Motor neuron (in vitro differentiated cells): ENCODE measurements at places on chromosomes 11 and 22. TPM values are rescaled to one million over a fixed set of nuclear protein-coding genes. Genes with fewer than 3 reads are reported as not detected.

The LIN7C gene
- total RNA-seq = 59.5 and 60.4 TPM in 2 replicates

The SCN2B gene
- total RNA-seq = 0.18 and 0.31 TPM in 2 replicates

The PNPLA3 gene
- 3.3 and 4.0 TPM in 2 replicates for total RNA-seq

The C11orf91 gene
- total RNA-seq = 0.38 TPM in 1 of 2 replicates, not detected in the other

The CD248 gene
- 1.3 and 1.5 TPM in 2 replicates for total RNA-seq

The NRXN2 gene
- total RNA-seq = 112 and 135 TPM in 2 replicates

The FAM118A gene
- 13.4 TPM in 2 replicates for total RNA-seq

DNA sequence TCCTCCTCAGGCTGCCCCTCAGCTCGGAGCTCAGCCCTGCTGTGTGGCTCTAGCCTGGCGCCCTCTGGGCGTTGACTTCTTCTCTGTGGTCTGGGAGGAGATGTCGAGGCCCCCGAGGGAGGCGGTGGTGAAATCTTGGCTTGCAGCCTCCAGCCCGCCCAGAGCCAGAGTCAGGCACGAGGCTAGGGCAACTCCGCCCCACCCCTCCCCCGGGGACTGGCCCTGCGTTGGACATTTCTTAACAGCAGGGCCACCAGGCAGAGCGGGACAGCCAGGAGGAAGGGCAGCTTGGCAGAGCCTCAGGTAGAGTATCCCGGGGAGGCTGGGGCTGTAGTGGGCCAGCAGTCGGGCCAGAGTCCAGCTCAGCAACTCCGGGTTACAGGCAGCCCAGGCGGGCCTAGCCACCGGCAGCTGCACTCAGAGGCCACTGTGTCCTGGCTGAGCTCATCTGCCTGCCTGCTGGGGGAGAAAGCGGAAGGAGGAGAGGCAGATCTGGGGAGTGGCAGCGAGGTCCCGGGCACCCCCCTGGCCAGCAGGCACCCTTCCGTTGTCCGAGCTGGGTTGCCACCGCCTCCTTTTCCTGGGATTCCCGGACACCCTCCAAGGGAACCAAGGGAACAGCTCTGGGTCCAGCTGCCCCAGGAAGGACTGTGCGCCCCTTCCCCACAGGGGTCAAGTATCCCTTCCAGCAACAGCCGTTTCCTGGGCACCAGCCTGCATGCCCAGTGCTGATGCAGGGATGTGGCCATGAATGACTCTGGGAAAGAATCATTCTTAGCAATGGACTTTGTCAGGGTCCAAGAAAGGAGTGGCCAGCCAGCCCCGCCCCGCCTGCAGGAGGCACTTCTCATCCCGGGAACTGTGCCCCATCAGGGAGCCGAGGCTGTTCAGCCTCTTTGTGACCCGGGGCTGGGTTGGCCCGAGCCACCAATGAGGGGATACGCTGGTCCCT lies at the start of gene ALDH3B1:
TSS of gene ALDH3B1 (plus strand) at position 238 of the 952 bp plus-strand sequence. CDS start 4,971 bp downstream, outside the sequence.
- peak; percentile 80 for ATAC-seq

DNA sequence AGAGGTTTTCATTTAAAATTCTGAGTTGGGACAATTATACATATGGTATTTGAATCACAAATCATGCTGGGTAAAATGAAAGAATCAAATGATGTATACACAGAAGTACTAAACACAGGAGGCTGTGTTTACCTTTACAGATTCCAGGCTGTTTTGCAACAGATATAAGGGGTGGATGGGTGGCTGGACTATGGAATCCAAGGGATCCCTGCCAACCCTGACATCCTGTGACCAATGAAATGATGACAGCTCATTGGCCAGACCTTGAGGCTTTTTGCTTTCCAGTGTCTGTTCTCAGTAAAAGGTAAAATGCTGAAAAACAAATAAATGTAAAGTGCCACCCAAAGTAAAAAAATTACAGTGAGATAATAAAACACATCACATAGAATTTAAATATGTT lies 3.3 kb upstream of the DDI1 start:
- no peak for ATAC-seq

GRCh38 chr22:49663311-49663711 lies 164.4 kb downstream of the BRD1 start:
- no peak for ATAC-seq

- ATAC-seq = no peak
These were observed 2.0 kb downstream of the USH1C start for GRCh38 chr11:17542249-17542648.

DNA sequence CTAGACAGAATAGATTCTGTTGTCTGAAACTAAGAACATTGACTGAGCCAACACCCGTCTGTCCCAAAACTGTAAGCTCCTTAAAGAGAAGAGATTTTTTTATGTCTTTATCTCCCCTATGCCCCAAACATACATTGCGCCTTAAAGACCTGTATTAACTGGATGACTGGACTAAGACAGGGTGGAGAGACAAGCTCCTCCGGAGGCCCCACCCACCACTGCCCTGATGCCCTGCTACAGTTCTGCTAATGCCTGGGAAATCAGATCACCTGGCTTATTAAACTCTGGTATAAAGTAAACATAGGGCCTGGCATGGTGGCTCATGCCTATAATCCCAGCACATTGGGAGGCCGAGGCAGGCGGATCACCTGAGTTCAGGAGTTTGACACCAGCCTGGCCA lies 203.7 kb downstream of the TENM4 start:
- no peak for ATAC-seq

DNA sequence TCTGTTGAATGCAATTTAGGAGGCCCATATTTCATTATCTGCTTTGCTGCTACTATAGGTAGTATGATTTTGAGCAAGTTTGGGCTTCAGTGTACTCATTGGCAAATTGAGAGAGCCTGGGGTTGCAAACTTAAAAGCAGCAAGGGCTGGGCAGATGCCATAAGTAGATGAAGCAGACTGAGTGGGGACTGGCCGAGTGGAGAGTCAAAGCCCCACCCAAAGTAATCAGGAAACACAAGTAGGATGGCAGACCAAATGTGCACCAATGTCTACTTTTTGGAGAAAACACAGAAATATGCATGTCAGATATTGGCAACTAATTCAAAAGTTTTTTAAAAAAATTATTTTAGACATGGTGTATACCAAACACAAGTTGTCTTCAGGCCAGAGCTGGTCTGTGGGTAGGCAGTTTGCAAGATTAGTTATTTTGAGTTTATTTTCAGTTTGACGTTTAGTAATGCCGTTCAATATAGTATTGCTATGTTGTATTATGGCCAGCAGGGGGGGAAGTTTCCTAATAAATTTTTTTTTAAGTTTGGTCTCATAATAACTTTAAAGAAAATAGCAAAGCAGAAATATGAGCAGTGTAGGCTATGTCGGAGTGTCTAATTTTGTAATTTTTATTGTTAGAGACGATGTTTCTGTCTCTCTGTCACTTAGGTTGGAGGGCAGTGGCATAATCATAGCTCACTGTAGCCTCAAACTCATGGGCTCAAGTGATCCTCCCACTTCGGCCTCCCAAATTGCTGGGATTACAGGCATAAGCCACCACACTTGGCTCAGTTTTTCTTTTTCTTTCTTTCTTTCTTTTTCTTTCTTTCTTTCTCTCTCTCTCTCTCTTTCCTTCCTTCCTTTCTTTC lies 105.1 kb downstream of the HIPK3 start:
- ATAC-seq = no peak

DNA sequence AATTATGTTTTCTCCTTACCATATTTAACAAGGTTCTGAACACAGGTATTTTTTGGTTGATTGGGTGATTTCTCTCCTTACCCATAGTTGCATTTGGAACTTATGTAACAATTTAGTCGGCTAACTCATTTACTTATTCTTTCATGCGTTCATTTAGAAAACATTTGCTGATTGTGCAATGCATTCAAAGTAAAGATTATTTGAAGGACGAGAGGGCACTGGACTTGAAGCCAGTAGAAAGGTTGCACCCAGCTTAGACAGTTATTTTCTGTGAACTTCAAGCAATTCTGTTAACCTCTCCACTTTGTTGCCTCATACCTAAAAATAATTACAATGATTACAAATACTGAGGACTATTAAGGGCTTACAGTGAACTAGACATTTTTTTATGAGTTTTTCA lies 769.6 kb downstream of the LRRC4C start:
- no peak for ATAC-seq
